Effector CD4-positive, alpha-beta T cell (primary cell): ENCODE measurements at places on chromosomes 16 and 17.

DNA sequence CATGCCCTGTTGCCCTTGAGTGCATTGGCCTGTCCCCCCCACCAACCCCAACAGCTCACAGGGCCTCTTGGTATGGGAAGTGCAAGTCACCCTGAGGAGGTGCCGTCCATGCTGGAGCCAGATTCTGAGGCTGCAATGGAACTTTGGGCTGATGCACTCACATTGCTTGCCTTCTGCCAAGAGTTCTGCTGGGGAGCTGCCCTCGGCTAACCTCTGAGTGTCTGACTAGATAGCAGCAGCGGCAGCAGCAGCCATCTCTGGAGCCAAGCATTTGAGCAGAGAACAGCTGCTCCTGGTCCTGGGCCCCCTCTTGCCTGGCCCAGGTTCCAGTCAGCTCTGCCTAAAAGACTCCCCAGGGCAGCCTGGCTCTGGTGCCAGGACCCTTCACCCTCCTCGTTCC lies 61.5 kb downstream of the GNAO1 start:
- no peak for DNase-seq

GRCh38 chr17:35314415-35315216 lies 58.8 kb downstream of the SLFN11 start:
- no peak for DNase-seq

- no peak for DNase-seq
Observed at GRCh38 chr17:40554646-40555295, 10.5 kb downstream of the CCR7 start.

GRCh38 chr17:4766201-4766600 lies 5.5 kb upstream of the TM4SF5 start:
- no peak for DNase-seq

DNA sequence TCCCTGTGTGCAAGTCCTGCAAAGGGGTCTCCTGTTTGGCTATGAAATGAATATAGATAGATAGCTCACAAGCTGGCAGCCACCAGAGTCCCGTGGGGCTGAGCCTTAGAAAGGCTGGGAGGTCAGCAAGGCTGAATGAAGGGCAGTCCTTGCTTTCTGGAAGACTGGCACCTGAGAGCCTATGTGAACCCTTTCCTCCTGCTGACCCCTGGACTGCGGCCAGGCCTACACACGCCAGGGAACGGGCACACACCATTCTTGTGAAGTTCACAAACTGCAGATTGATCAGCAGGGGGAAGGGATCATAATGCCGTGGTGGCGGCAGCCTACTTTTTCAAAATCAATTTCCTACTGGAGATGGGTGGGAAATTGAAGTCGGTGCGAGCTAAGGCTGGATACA lies 985 bp upstream of the C17orf107 start:
- no peak for DNase-seq

- DNase-seq = no peak
Observed at GRCh38 chr16:78184238-78185183, 85.1 kb downstream of the WWOX start.

DNA sequence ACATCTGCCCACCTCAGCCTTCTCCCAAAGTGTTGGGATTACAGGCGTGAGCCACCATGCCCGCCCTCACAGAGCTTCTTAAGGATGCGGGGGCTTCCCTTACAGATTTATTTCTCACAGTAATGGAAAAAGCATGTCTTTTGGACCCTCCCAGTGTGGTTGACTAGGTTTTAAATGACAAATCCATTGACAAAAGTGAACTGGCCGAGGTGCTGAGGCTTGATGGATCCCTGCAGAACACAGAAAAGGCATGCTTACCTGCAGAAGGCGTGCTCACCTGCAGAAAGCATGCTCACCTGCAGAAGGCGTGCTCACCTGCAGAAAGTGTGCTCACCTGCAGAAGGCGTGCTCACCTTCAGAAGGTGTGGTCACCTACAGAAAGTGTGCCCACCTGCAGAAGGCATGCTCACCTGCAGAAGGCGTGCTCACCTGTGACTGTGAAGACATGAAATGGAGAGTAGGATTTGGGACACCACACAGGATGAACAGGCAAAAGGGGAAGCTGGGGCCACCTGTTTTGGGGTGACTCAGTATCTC lies 15.1 kb upstream of the BBS2 start:
- no peak for DNase-seq

DNA sequence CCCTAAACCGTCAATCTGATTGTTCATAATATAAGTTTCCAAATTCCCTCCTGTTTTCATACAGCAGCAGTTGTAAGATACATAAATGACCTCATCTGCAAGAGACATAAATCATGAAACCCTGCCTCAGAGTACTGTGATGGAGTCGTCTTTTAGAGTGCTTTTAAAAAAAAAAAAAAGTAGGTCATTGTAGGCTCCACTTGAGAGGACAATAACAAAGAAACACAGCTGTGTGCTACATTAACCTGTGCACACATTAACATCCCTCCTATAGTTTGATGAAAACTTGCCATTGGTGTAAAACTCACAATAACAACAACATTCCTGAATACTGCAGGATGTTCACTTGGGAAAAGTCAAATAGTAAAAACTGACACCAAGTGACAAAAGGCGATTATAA lies 56.5 kb downstream of the XPO6 start:
- no peak for DNase-seq

GRCh38 chr17:50693036-50693682 lies 14.6 kb downstream of the ANKRD40 start:
- DNase-seq = no peak

GRCh38 chr17:78834571-78834970 lies 6.0 kb downstream of the USP36 start:
- DNase-seq = no peak

DNA sequence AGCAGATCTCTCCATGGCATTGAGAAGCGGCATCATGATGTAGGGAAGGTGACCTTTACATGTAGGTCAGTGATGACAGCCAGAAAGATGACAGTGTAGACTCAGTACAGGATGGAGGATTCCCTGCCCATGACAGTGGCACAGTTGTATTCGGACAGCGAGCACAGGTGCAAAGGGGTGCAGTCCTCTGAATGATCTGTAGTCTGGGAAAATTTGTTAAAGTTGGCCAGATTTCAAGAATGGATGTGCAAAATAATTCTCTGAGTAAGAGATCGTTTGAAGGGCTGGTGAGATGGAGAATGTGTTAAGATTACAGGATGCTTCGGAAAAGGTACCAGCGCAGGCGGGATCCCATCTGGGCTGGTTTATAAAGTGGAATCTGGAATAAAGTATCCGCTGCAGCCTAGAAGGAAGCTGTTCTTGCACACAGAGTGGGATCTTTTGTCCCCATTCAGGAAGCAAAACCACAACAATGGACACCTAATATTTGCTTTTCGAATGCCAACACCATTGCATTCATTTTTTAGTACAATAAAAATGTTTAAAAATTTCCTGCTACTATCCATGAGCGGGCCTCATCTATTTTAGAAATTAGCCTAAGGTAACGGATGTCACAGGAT lies 101.2 kb downstream of the RPTOR start:
- no peak for DNase-seq

DNA sequence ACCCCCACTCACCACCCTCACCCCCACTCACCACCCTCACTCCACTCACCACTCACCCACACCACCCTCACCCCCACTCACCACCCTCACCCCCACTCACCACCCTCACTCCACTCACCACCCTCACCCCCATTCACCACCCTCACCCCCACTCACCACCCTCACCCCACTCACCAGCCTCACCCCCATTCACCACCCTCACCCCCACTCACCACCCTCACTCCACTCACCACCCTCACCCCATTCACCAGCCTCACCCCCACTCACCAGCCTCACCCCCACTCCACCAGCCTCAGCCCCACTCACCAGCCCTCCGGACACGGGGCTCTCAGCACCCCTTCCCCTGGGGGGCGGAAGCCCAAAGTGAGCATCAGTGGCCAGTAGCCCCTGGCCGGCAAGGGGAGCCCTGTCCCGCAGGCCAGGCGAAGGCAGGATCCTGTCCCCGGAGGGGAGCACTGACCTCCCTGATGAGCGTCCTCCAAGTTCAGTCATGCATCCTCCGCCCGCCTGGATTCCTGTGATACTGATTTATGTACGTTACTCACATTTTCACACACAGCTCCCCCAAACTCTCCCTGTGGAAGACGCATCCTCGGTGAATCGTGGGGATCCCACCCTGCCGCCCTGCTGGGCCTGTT lies 18.0 kb upstream of the C1QTNF8 start:
- DNase-seq = no peak

- DNase-seq = no peak
Observed at GRCh38 chr16:72131036-72131435, 37.4 kb downstream of the DHX38 start.

DNA sequence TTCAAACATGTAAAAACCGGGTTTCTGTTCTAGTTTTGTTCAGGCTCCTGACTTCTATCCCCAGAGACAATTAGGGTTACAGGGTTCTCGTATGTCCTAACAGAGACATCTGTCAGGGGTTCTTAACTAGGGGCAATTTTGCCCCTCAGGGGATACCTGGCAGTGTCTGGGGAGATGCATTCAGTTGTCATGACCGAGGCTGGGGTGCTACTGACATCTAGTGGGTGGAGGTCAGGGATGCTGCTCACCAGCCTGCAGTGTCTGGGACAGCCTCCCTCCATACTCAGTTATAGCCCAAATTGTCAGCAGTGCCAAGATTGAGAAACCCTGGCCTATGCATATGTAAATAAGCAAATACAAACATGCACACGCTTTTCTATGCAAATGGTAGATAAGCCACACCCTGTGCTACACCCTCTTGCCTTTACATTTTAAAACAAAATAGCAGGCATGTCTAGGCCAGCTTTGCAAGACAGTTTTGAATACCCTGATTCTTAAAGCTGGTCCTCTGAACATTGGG lies 37.4 kb downstream of the CLEC16A start:
- DNase-seq = no peak

DNA sequence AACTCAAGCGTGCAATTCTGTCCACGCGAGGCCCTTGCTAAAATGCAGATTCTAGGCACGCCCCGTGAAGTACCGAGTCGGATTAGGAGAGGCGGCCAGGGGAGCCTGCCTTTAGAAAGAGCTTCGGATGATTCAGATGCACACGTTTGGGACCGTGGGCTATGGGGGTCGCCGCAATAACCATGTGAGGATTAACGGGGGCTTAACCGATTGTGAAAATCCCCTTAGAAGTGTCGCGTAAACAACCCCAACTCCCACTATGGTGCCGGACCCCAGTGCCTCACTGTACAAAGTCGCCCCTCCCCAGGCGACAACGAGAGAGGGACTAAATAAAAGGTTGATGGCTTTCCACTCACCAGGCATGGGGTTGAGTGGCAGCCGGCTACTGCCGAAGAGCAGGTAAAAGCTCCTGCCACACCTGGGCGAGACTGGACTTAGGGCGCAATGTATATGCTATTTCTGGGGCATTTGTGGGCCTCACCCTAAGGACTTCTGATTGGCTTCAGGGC lies 635 bp upstream of the SP2 start:
- peak; percentile 9 for DNase-seq

- DNase-seq = no peak
Observed at GRCh38 chr17:26818736-26819135, 475.2 kb upstream of the WSB1 start.

- DNase-seq = peak; percentile 70
Observed at GRCh38 chr16:2486645-2487516, 12.0 kb downstream of the TBC1D24 start.

DNA sequence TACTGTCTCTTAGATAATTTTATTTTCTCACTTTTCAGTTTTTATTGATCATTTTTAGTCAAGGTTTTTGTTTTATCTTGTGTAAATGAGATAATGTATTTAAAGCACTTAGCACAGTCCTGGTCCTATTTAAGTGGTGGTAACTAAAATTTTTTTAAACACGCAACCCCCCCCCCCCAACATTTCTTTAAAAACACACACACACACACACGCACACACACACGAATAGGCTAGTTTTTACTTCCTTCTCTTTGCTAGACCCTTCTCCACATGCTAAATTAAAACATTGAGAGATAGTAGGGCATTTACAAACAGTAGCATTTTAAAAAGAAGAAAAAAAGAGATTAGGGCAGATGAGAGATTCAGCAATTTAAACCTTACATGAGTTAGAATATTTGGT lies 5.0 kb downstream of the NFATC3 start:
- no peak for DNase-seq

DNA sequence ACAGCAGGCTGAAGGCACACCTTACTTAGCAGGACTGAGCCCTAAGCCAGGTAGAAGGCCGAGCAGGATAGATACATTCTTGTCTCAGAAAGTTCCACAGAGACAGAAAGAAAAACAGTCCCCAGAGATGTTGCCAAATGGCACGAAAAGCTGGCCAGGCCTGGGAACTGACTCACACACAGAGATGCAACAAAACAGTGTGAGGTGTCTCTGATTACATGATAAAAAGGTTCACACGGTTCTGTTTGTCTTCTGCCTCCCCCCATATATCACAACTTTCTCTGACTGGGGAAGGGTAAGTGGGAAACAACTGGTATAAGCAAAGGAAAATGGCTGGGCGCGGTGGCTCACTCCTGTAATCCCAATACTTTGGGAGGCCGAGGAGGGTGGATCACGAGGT lies 1.7 kb downstream of the WBP2 start:
- no peak for DNase-seq

DNA sequence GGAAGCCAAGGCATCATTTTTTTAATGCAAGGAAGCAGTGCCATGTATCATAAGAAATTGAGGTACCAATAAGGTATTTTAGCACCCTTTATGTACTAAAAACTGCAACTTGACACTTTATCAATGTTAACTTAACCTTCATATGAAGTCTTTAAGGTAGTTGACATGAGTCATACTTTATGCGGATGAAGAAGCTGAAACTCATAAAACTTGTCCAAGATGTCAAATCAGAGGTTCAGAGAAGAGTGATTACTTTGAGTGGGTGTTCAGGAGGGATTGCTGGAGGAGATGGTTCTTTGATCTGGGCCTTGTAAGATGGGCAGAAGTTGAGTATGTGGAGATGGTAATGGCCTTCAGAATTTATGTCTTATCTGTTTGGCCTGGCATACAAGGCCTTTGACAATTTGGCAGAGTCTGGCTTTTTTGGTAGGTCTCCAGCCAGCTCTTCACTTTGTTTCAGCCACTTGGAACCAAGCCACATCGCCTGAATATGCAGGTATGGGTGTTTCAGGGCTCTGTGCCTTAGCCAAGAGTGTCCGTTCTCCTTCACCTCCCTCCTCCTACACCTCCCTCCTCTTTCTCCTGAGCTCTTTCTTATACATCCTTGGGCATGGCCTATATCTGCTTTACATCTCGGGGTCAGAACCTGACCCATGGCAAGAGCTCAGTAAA lies 23.7 kb downstream of the YPEL2 start:
- no peak for DNase-seq

- DNase-seq = peak; percentile 51
Observed at GRCh38 chr17:78842881-78843565, 2.4 kb upstream of the USP36 start.

GRCh38 chr16:4899474-4899846 lies 37.5 kb downstream of the PPL start:
- no peak for DNase-seq

GRCh38 chr17:12734926-12735325 lies 54.4 kb upstream of the ARHGAP44 start:
- no peak for DNase-seq
